NCI-H1436 treated with DMSO at 0.1 percent for 48 hours (cell line): ENCODE measurements at places on chromosomes 16 and 17.
A peak's percentile ranks its signal among the peaks of the same experiment; 100 is the strongest.

GRCh38 chr17:35448214-35448898, at the start of gene SLFN13:
TSS of gene SLFN13 (minus strand) at chr17:35448766. CDS start at chr17:35445680, 3,086 bp downstream.
- DNase-seq = peak; percentile 39

DNA sequence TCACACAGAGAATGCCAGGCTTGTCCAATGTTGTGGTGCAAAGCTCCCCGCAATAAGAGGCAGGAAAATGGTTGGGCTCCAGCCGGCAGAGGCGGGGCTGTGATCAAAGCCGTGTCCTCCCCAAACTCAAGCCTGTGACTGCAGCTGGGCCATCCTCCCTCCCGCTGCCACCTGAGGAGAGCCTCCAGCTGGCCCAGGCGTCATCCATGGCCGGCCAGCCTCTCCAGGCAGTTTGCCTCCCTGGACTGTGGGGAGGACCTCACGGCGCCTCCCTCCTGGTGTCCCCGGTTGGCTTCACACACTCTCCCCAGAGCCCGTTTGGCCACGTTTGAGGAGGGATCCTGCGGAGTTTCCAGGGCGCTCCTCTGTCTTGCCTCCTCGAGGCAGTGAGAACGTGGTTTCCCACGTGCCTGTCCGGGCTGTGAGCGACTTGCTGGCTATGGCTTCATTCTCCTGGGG, 134.1 kb downstream of the IRF8 start:
- no peak for DNase-seq

- no peak for DNase-seq
These were observed 21.7 kb upstream of the UBTF start for GRCh38 chr17:44241106-44241624.

- no peak for DNase-seq
These were observed 769.0 kb downstream of the KCNJ2 start for GRCh38 chr17:70938336-70938735.

GRCh38 chr17:37750768-37751475, 6.1 kb upstream of the HNF1B start:
- DNase-seq = no peak

DNA sequence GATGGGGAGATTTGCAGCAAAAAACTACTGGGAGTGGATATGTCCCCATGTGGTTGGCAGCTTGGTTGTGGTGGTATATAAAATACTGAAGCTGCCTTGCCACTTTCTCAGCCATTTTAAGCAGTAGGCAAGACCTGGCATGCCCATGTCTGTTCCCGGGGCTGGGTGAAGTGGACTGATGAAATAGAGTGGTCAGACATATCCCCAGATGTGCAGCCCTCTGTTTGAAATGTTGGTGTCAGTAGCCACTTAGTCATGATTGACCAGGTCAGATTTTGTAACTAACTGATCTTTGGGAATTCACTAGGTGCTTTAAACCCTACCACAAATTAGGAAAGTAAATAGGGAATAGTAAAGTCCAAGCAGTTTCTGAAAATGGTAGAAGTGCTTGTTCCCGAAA, 151.6 kb downstream of the PHKB start:
- DNase-seq = no peak

DNA sequence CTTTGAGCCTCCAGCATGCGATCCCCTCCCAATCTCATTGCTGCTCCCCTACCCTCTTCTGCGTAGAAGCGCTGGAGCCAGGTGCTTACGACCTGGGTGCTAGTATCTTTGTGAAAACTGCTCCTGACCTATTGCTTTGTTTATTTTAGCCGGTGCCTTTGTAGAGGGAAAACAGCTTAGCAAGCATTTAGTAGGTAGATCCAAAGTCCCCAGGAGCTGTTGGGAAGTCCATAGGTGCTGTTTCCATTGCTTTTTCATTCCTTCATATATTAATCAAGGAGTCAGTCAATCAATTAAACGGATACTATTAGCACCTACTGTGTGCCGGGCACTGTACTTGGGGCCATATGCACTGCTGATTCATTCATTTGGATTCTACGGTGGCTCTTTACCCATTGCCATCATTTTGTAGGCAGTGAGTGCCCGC, 497.6 kb downstream of the WWOX start:
- DNase-seq = no peak

DNA sequence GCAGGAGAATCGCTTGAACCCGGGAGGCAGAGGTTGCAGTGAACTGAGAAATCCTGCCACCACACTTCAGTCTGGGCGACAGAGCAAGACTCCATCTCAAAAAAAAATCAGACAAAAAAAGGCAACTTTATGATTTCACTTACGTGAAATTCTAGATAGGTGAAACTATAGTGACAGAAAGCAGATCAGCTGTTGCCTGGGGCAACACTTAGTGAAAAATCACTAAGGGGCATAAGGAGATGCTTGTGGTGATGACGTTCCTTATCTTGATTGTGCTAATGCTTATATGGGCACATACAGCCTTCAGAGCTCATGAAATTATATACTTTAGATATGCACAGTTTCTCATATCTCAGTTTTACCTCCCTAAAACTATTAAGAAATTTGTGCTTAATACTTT, 41.6 kb upstream of the SLC5A10 start:
- DNase-seq = no peak

- DNase-seq = no peak
These were observed 1950.1 kb downstream of the TP53TG3F start for GRCh38 chr16:35409503-35409902.

- no peak for DNase-seq
These were observed 12.8 kb downstream of the SLC7A6OS start for GRCh38 chr16:68297908-68298307.

- no peak for DNase-seq
These were observed 57.2 kb downstream of the ABCC1 start for GRCh38 chr16:16006650-16007049.

DNA sequence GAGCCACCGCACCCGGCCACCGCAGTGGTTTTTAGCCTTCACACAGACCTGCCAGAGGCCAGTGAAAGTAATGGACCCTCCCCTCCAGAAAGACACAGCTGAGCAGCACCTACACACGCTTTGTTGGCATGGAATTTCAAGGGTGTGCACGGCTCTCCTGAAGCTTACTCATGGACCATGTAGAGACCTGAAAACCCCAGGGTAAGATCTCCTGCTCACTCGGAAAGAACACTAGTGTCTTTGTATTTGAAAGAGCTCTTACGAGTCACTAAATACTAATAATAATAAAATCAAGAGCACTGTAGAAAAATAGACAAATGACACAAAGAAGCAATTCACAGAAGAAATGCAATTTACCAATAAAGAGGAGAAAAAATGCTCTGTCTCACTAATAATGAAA, 20.0 kb downstream of the SLC43A2 start:
- DNase-seq = no peak

GRCh38 chr16:76787394-76787793, 403.6 kb upstream of the MON1B start:
- DNase-seq = no peak

- DNase-seq = no peak
These were observed 159.1 kb downstream of the SKAP1 start for GRCh38 chr17:48270899-48271298.

DNA sequence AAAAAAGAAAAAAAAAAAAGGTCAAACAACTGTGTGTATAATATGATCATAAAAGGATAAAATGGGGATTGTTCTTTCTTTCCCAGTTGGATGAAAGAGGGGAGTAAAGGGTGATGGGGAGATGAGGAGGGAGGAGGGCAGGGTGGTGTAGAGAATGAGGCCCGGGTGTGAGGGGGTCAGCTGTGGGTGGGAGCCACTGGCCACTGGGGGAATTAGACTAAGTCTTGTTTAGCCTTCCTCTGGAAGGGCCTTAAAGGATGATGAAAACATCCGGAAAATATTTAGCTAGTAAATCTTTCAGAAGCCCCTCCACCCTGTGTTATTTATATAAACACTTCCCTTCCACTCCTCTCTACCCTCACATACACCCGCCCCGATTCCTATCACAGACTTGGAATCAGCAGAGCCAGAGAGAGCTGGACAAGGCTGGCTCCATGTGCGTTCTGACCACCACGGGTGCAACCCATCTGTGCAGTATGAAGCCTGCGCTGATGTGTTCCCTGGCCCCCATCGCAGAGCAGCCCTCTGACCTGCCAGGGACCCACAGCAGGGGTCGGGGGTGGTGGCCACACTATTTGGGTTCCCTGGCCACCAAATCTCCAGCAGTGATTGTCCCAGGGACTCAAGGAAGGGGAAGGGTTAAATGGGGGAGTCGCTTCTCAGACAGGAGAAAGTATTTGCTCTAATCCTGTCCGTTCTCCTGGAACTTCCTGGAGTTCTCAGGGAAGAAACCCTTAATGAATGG, 72.7 kb downstream of the GAS7 start:
- no peak for DNase-seq

- DNase-seq = no peak
These were observed 79.4 kb downstream of the SLC5A11 start for GRCh38 chr16:24925163-24925562.

DNA sequence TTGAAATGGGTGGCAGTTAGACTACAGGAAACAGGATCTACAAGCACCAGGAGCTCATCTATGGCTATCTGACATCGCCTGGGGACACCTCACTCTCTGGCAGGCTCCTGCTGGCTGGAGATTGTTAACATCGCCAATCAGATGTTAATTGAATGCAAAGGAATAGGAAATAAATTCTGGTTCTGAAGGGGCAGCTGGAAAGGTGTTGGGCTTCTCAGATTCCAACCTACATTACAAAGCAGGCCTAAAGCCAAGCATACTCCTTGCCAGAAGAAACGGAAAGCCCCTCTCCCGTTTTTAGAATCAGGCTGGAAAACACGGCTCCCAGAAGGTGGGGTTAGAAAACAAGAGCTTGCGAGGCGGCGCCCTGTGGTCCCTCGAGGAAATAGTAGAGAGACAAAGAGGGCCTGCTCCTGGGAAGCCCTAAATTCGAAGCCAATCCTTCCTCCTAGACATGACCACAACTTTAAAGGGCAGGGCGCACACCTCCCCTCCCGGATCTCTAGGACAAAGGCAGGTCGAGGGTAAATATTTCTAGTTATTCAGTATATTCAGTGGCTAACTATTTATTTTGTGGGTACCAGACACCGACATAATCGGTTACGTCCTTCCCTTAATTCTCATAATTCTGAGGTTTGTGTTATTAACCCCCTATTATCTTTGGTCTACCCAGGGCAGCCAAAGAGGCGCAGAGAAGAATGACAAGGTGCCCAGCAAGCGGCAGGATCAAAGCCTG, 763 bp upstream of the TOM1L1 start:
- DNase-seq = peak; percentile 44

GRCh38 chr17:45184144-45184543, 22.5 kb downstream of the HEXIM2 start:
- DNase-seq = no peak

DNA sequence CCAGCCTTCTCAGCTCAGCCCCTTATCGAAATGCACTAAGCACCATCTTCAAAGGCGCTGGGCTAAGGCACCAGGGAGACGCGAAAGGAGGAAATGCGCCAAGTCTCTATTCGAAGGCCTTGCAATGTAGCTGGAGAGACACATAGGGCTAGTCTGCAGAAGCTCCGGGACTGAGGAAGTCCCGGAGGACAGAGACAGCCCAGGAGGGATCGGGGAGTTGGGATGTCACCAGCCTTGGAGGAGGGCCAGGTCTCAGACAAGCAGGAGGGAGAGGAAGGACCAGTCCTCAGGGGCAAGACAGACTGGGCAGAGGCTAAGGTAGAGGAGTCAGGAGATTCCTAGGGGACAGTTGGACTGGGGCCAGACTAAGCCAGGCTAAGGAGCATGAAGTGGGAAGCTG, 8.5 kb downstream of the C17orf100 start:
- DNase-seq = no peak

- no peak for DNase-seq
These were observed 20.5 kb upstream of the BLMH start for GRCh38 chr17:30312226-30312625.

DNA sequence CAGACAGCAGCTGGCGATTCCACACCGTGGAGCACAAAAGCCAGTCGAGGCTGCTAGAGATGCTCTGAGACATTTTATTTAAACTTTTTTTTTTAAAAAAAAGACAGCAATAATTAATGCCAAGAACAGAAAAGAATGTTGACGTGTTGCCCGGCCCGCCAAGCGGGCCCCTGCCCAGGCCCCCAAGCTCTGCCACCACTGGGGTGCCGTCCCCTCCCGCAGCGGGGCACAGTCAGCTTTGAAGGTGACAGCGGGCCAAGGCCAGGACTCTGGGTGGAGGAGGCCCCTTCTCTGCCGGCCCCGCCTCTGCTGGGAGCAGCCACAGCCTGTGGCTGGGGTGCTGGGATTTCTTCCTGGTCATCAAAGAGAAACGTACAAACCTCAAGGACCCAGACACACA, 9.8 kb downstream of the RNF166 start:
- no peak for DNase-seq

DNA sequence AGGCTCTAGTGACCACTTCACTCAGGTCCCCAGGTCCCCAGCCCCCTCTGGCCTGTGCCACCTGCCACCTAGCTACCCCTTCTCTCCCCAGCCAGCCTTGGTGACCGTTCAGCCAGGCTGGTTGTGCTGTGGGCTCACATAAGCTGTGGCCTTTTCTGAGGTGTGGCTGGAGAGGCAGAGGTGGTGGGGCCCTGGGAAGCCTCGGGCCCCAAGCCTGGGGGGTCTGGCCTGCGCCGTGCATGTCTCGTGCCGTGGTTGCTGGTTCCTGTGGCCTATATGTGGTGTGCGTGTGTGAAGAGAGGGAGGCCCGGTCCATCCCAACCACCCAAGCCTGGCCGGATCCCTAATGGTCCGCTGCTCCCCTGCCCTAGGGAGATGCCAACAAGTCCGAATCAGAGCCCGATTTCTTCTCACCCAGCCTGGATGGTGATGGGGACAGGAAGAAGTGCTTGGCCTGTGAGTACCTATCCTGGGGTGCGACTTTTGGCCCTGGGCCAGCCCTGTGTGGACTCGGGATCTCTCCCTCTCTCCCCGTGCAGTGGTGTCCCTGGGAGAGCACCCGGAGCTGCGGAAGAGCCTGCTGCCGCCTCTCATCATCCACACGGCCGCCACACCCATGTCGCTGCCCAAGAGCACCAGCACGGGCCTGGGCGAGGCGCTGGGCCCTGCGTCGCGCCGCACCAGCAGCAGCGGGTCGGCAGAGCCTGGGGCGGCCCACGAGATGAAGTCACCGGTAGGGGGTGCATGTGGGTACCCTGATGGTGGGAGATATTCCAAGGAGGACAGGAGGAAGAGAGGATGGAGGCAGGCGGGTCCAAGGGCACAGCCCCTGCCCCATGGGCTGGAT, 35.9 kb downstream of the CACNA1G start:
- no peak for DNase-seq
